ENCODE measurements at places on chromosomes 1 and 21.
A peak's percentile ranks its signal among the peaks of the same experiment; 100 is the strongest.

DNA sequence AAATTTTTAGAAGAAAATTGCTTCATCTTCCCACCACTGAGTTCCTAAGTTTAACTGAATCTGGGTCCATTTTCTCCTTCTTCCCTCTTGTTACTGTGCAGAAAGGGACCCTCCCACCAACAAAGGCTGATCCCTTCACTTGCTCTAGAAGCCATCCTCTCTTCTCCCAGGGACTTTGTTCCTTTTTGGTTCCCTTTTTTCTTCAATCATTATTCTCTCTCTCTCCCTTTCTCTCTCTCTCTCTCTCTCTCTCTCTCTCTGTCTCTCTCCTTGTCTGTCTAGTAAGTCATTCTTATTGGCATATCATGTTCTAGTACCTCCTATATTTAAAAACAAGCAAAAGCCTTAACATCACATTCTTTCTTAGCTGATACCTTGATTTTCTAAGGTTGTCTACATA, 31.7 kb upstream of the GADD45A start:
- H3K36me3 ChIP-seq, result no peaks in the 10 kb centered on the region
- peaks cover 2% of the 10 kb centered on the region for H3K27me3 ChIP-seq
- no peak overlapping the region for H3K4me3 ChIP-seq
- H3K4me1 ChIP-seq, result no peaks in the 10 kb centered on the region

- peak overlapping the region; percentile 78 for H3K27ac ChIP-seq
- no peak for DNase-seq
- H3K27me3 ChIP-seq, result no peaks in the 10 kb centered on the region
- peaks cover 7% of the 10 kb centered on the region for H3K36me3 ChIP-seq
- H3K4me3 ChIP-seq, result no peak overlapping the region
- H3K4me1 ChIP-seq, result peaks cover 63% of the 10 kb centered on the region
Observed at GRCh38 chr1:12480748-12481362, 137.2 kb downstream of the DHRS3 start.

DNA sequence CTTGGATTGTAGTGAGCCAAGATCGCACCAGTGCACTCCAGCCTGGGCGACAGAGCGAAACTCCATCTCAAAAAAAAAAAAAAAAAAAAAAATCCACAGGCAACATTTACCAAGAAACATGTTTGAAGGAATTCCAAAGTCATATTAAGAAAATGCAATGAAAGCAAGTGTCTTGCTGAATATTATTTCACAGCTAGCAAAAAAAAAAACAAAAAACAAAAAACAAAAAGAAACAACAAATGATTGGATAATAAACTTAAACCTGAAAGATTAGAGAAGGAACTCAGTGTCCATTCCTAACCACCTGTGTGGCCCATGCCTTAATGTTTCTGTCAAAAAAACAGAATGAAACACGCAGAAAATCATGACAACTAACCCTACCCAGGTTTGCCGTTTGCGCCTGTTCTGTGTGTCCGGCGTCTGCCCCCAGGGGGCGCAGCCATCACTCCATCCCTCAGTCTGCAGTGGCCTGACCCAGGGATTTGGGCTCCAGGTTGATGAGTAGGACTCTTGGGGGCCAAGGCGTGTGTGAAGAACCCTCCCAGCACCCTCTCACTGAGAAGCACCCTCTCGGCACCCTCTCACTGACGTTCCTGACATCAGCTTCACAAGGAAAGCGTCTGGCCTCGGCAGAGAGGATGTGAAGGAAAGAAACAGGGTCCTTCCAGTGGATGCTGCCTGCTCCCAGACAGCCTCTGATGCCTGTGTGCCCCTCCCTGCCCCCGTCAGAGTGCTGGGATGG, 19.2 kb upstream of the PTTG1IP start:
- peaks cover 10% of the 10 kb centered on the region for H3K27me3 ChIP-seq
- DNase-seq, result peak; percentile 77
- H3K27ac ChIP-seq, result peak overlapping the region; percentile 80

GRCh38 chr1:34073028-34073695, 91.9 kb downstream of the CSMD2 start:
- DNase-seq, result no peak
- H3K27ac ChIP-seq, result no peak overlapping the region
- H3K4me1 ChIP-seq, result no peaks in the 10 kb centered on the region
- no peak overlapping the region for H3K4me3 ChIP-seq
- H3K27me3 ChIP-seq, result peaks cover 4% of the 10 kb centered on the region
